ENCODE measurements at places on chromosomes 13 and 19. TPM values are rescaled to one million over a fixed set of nuclear protein-coding genes. Genes with fewer than 3 reads are reported as not detected.

GRCh38 chr13:50636007-50636704, 207.3 kb downstream of the DLEU7 start:
- no peak for DNase-seq

DNA sequence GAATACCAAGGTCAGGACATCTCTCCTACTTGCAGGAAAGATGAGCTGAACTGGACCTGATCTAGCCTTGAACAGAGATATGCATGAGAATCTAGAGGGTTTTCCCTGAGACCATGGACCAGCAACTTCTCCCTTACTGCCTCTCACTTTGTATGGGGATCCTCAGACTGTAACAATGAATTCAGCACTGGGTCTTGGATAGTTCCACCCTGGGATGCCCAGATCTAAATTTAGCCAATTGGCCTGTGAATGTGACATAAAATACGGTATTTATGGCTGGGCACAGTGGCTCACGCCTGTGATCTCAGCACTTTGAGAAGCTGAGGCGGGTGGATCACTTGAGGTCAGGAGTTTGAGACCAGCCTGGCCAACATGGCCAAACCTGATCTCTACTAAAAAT, 15.3 kb upstream of the LILRA2 start:
- DNase-seq, result no peak

GRCh38 chr13:95083758-95084157, 217.5 kb downstream of the ABCC4 start:
- DNase-seq, result no peak

- DNase-seq, result no peak
Measured at GRCh38 chr13:35824395-35824794, 306.8 kb downstream of the DCLK1 start.

CGB8 gene
- not detected for total RNA-seq

LILRB3 gene
- 38.2 TPM for total RNA-seq

CEACAM8 gene
- total RNA-seq, result not detected
